ENCODE measurements at places on chromosomes 5 and 9.

- DNase-seq = no peak
These were observed 129.3 kb upstream of the RAI14 start for GRCh38 chr5:34526682-34527305.

DNA sequence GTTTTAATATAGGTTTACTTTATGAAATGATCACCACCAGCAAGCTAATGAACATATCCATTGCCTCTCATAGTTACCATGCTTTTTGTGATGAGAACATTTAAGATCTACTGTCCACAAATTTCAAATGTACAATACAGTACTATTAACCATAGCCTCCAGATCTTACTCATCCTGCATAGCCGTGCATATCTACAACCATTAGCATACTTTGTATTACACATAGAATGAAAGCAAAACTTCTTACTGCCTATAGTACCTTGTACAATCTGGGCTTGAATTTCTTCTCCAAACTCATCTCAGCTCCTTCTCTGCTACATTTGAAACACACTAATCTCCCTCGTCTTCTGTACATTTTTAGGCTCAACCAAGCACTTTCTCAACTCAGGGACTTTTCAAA, 510.6 kb downstream of the PRR16 start:
- no peak for DNase-seq

- no peak for DNase-seq
These were observed 346.5 kb downstream of the NFIB start for GRCh38 chr9:13967438-13967837.

- DNase-seq = no peak
These were observed 212.5 kb downstream of the DAB2IP start for GRCh38 chr9:121863955-121864354.

- DNase-seq = peak; percentile 57
These were observed at the start of gene ARL10 for GRCh38 chr5:176365351-176366231. ARL10 (plus strand) TSS chr5:176365487; CDS start chr5:176365564, 77 bp downstream.

GRCh38 chr5:172144291-172144815, 43.7 kb downstream of the STK10 start:
- no peak for DNase-seq

- no peak for DNase-seq
These were observed 47.1 kb upstream of the CHSY3 start for GRCh38 chr5:129857116-129857515.

DNA sequence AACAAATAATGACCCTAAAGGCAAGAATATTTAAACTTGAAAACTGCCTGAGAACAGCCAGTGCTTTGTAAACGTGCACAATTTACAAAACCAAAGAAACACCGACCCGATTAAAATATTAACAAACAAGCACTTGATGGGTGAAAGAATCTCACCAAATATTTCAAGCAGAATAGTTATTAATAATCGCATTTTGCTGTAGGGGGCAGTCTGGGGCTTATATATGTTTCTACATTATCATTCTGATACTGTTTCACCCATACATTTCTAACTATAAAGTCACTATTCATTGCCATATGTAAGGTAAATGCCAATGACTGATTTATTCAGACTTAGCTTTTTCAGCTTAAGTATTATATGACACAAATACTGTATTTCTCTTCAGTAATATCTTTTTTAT, 37.7 kb downstream of the UBAP2 start:
- DNase-seq = no peak

- no peak for DNase-seq
These were observed 49.2 kb upstream of the MINAR2 start for GRCh38 chr5:129698661-129699060.

DNA sequence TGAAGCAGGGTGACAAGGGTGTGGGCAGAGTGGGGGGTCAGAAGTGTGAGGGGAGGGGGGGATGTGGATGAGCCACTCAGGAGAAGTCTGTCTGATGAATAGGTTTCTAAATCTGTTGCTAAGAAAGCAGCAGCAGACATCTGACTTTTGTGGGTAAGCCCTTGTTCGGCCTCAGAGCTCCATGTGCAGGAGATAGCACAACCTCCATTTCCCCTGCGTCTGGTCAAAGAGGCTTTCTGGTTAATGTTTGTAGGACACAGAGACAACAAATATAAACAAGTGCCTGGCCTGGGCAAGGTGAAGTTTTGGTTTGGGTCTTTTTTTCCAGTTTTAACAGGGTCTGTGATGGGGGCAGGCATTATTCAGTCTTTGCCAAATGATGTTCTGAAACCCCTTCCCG, 57.0 kb upstream of the GNE start:
- no peak for DNase-seq

DNA sequence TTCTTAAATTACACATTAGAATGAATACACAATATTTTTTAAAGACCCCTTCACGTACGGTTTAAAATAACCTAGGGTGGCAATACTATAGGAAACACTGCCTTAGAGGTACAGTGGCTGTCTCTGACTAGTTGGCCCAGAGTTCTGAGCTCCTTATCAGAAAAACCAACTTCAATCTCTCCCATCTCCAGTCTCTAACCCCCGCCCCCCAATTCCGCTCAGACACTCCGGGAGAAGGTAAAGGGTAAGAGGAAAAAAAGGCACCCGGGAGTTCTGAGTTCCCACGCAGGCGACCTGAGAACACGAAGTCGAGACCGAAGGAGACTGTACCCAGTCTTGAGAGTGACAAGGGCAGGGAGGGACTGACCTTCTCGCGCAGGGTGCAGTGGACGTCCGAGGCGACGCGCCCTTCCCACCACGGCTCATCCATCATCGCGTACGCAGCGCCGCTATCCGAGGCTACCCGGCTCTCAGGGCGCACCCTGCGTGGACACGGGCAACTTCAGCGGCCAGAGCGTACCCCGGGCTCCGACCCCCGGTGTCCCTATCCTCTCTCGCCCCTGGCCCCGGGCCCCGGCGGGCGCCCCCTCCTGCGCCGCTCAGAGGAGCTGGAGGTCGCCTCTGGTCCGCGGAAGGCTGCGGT, 752 bp downstream of the CCNJL start:
- no peak for DNase-seq

DNA sequence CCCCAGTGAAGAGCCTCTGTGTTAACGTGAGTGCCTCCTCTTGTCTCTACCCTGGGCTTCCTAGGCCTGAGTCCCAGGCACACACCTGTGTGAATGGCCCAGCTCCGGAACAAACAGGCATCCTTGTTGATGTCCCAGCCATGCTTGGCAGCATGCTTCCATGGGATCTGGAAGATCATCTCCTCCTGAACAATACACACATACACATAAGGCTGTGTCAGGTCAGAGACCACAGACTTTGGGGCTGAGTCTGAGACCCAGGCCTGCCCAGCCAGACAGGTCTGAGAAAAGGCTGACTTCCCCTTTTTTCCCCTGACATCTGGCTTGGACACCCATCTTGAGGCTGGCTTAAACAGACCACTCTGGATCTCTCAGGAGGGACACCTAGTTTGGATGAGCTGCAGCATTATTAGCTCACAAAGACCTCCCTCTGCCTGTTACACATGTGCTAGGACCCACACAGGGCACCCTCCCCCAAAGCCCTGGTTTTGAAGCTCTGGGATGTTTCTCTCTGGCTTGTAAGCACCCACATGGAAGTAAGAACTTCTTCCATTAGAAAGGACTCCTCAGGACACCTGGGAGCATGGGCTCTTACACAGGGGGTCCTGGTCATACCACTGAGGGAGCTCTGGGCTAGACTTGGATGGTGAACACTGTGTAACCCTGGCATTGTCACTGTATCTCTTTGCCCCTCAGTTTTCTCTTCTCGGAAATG, 2.6 kb downstream of the IRF1 start:
- no peak for DNase-seq

DNA sequence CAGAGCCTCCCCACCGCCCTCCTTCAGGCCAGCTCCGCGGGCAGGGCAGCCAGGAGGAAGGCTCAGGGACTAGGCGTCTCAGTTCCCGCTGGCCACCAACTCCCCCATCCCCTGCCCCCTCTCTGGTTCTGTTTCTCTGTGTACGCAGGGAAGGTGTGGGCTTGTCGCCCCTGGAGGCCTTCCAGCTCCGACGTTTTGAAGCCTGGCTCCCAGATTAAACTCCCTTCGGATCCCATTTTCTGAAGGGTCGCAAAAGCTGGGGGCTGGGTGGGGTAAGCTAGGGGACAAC, 346 bp downstream of the ATOX1 start:
- DNase-seq = no peak

DNA sequence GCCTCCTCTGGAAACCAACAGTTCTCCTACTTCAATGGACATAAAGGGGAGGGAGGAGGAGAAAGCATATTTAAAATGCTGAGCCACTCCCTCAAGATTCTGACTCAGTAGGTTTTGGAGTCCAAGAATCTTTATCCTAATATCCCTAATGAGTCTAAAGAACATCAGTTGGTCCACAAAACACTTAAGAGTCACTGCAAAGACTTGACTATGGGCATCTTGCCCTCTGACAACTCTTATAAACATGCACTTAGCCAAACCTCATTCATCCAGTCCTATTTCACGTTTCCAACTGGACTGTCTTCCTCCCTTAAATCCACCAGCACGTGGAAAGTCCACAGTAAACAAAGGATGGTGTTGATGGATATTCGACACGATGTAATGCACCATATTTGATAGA, 172.5 kb downstream of the FAM114A2 start:
- no peak for DNase-seq

DNA sequence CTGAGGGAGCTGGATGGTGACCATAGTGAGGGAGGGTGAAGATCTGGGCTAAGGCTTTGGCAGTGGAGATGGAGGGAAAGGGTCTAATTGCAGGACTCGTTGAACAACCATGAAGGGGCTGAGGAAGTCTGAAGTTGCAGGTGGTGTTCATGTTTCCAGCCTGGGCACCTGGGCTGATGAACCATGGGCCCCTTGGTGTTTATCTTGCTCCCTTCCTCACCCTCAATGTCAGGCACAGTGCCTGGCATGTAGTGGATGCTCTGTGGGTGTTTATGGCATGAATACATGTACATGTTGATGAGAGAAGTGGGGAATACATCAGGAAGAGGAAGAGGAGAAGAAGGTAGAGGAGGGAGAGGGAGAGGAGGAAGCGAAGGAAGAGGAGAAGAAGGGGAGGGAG, 31.3 kb upstream of the COL15A1 start:
- DNase-seq = no peak

GRCh38 chr9:124782661-124783574, 6.0 kb downstream of the OLFML2A start:
- DNase-seq = no peak

- no peak for DNase-seq
These were observed 40.8 kb upstream of the LARP1 start for GRCh38 chr5:154714266-154714986.

- DNase-seq = no peak
These were observed 6.3 kb downstream of the STC2 start for GRCh38 chr5:173321886-173322285.

DNA sequence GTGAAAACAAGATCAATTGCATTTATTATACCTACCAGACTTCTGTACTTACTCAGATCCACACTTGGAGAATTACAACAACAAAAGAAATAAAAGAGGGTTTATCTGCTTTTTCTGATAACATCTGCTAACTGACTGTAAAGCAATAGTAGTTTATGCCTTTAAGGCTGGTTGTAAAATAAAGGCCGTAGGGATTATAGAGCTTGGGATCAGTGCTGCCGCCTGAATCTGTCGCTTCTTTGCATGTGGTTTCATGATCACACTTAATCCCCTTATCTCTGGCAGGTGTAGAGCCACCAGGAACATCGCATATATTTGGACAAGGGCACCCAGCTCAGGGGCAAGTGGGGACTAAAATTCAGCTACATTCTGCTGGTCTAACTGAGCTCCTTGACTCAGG, 146.7 kb downstream of the CCDC192 start:
- DNase-seq = no peak

- DNase-seq = no peak
These were observed 141.3 kb upstream of the LPAR1 start for GRCh38 chr9:111179577-111179976.

DNA sequence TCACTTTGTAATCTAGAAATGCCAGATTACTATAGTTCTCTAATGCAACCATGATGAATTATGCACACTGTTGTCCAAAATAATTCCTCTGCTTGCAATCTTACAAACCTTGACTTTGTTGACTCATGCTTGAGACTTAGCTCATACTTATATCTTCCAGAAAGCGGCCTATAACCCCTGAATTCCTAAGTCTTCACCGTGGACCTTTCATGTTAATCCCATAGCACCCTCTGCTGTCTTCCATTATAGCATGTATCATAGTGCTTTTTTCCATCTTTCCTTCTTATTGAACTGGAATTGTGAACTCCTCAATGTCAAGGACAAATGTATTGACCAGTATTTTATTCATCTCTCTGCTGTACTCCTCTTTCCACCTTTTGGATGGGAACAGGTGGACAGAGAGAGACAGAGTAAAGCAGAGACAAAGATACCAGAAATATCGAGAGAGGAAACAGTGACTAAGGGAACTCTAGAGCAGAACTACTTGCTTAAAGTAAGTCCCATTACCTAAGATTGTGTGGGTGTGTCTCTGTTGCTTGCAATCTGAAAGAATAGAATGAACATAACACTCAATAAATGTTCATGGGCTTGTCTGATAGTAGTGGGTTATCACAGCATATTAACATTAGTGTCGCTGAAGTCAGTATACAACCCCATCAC, 110.0 kb downstream of the LURAP1L start:
- DNase-seq = no peak

DNA sequence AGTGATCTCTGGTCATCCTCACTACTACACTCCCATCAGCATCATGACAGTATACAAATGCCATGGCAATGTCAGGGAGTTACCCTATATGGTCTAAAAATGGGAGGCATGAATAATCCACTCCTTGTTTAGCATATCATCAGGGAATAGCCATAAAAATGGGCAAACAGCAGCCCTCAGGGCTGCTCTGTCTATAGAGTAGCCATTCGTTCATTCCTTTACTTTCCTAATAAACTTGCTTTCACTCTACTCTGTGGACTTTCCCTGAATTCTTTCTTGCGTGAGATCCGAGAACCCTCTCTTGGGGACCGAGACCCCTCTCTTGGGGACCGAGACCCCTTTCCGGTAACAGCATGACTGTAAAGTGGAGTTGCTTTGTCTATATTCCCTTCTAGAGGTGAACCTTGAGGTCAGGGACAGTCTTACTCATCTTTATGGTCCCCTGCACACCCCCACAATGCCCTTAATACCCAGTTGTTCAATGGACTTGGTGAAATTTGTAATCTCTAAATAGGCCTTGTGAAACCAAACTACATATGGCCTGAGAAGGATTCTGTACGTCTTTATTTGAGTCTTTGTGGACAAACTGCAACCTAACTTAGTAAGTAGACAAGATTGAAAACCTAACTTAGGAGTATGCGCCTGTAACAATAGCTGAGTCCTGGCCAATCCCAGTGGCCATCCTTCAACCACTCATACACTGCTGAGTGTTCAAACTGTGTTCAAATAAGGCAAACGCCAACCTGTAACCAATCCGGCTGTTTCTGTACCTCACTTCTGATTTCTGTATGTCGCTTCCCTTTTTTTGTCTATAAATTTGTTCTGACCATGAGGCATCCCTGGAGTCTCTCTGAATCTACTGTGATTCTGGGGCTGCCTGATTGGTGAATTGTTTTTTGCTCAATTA, 32.3 kb upstream of the UBTD2 start:
- DNase-seq = no peak

GRCh38 chr9:98370300-98370975, 115.0 kb upstream of the TBC1D2 start:
- DNase-seq = no peak

DNA sequence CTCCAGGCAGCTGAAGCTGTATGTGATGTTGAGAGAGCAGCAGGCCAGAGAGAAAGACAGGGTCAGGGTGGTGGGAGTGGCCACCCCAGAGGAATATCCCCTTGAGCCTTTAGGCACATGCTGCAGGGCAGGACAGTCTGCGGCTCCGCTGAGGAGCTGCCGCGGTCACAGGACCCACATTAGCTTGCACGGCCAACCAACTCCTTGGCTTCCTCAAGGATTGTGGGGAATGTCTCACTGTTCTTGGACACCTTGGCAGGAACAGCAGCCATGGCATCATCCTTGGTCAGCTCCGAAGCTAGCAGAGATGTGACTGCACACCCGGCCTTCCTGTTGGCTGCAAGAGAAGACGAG, 27.8 kb downstream of the PCDHGC5 start:
- DNase-seq = no peak

Measured in stimulated activated CD8-positive, alpha-beta memory T cell treated with anti-CD3 and anti-CD28 coated beads, Interleukin-15, amount 100 ng/mL, for 48 hours (primary cell).